Daoy (cell line): ENCODE measurements at places on chromosomes 5 and 9.

- peak; percentile 58 for DNase-seq
Observed at GRCh38 chr9:124869466-124869985, 7.6 kb downstream of the ARPC5L start.

DNA sequence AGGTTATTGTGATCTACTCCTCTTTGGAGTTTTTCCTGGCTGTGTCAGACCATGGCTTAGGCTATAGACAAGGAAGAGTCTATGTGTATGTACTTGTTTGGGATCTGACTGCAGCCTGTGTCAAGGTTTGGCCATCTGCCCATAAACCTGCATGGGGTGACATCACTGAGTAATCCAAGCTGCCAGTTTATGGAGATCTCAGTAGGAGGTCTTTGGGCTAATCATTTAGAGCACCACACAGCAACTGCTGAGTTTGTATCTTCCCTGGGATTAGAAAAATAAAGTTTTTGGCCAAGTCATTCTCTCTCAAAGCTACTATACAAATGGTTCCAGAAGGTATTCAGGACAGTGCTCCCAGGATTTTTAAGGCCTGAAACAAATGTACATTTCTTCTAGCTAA, 65.5 kb upstream of the HSPB3 start:
- DNase-seq = peak; percentile 95

- DNase-seq = no peak
Observed at GRCh38 chr5:168972731-168973130, 328.2 kb downstream of the SLIT3 start.

DNA sequence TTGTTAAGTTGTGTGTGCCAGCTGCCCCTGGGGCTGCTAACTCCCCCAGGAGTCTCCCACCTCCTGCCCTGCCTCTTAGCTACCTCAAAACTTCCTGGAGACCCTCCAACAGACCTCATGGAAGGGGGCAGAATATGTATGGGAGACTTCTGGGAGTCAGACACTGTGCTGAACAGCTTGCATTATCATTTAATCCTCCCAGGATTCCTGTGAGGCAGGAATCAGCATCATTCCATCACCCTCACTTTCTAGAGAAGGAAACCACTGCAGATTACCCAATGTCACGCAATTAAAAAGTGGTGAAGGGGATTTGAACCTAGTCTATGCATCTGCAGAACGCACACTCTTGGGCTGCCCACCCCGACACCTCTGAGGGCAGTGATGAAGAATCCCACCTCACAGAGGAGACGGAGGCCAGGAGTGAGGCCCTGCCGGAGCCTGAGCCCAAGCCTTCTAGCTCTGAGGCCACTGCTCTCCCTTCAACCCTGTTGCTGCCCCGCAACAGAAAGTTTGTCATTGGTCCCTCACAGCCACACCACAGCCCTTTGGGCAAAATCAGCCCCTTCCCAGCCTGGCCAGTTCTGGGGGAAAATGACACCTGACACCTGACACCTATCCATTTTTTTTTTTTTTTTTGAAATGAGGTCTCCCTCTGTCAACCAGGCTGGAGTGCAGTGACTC, 30.3 kb upstream of the IL17B start:
- DNase-seq = no peak

DNA sequence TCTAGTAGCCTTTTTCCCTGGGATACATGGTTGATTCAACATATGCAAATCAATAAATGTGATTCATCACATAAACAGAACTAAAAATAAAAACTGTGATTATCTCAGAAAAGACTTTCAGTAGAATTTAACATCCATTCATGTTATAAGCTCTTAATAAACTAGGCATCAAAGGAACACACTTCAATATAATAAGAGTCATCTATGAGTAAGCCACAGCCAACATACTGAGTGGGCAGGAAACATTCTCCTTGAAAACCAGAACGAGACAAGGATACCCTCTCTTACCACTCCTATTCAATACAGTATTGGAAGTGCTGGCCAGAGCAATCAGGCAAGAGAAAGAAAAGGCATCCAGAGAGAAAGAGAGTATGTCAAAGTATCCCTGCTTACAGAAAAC, 239.9 kb downstream of the ATPSCKMT start:
- no peak for DNase-seq

- DNase-seq = no peak
Observed at GRCh38 chr5:17204133-17204489, 13.3 kb upstream of the BASP1 start.

- no peak for DNase-seq
Observed at GRCh38 chr9:123960965-123961364, 31.0 kb upstream of the DENND1A start.

DNA sequence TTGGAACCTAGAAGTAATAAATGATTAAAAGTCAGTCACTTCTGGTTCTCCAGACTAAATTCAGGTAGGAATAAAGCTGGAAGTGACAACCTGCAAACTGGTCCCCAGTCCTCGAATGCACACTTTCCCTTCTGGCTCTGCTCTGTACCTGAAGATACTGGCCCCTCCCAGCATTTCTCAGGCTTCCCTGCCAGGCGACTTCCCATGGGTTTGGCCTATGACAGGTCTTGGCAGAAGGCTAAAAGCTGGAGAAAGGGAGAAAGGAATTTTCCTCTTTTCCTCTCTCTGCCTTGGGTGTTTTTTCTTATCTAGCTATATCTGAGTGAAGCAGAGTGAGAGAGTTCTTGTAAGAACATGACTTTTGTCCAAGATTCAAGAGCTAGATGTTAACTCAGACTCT, 1005.7 kb downstream of the DTWD2 start:
- no peak for DNase-seq

GRCh38 chr5:54736003-54736797, 218.6 kb downstream of the SNX18 start:
- no peak for DNase-seq

- peak; percentile 97 for DNase-seq
Observed at GRCh38 chr9:89179895-89180734, 1.5 kb upstream of the SHC3 start.

GRCh38 chr9:14153310-14153720, 160.6 kb downstream of the NFIB start:
- no peak for DNase-seq

DNA sequence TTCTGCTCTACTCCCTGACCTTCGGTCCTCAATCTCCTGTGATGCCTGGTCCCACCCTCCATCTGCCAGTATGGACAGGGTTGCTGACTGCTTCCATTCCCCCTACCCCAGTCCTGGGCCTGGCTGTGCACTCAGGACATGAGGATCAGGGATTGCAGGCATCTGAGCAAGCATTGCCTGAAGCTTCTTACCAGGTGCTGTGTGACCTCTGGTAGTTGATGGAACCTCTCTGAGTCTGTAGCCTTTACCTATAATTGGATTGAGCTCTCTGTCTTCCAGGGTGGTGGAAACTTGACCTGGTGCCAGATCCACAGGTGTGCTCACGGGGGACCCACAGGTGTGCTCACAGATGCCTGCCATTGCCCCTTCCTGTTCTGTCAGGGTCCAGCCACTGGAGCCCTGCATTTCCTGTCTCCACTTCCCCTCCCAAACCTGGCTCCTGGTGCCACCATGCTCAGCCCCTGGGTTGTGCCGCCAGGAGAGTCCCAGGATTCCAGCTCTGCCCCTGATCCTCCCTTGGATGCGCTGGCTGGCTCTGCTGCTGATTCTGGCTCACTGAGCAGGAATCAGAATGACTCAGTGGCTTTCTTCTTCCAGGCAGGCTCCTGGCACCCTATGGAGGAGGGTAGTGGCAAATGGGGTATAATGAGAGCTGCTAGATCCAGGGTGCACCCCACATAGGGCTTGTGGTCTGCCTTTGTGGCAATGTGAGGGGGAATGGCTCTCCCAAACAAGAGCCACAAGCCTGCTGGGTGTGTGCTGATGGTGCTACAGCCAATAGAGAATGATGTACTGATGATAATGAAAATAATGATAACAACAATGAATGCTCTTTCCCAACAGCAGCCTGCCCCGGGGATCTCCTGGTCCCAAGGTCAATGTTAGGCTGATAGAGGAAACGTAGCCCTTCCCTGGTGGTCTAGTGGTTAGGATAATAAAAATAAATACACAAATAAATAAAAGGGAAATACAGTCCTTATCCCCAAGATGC, 35.2 kb upstream of the PSD2 start:
- peak; percentile 78 for DNase-seq

- DNase-seq = no peak
Observed at GRCh38 chr5:42321785-42322184, 101.5 kb upstream of the GHR start.
